ENCODE measurements at places on chromosomes 16 and 17.
A peak's percentile ranks its signal among the peaks of the same experiment; 100 is the strongest.

DNA sequence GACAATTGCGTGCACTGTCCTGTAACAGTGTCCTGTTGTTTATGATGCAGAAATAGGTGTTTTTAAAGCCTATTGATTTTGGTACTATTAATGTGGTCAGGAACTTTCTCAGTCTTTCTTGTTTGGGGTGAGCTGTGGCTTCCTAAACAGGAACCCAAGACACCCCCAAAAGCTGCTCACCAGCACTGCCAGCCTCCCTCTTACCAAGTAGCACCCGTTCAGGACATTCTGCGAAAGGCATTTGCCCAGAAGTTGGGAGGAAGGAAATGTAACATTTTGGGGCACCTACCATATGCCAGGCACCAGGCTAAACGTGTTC lies 21.6 kb upstream of the STH start:
- no peak for DNase-seq

- DNase-seq: no peak
These were observed 789.0 kb upstream of the SOX9 start for GRCh38 chr17:71331754-71332325.

GRCh38 chr16:66520406-66521170 lies 29.3 kb downstream of the TK2 start:
- no peak for DNase-seq

- no peak for DNase-seq
These were observed 69.5 kb downstream of the JPH3 start for GRCh38 chr16:87671715-87672270.

DNA sequence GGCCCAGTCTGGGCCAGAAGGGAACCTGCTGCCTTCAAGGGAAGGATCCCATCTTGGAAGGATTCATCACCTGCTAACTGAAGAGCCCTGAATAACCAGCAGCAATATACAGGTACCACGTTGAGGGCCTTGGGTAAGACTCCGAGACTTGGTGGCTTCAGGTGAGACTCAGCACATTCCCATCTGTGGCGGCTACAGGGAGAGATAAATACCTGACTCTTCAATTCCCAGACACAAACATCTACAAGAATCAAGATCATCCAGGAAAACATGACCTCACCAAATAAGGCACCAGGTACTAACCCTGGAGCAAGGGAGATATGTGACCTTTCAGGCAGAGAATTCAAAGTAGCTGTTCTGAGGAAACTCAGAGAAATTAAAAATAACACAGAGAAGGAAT lies 99.5 kb downstream of the DYNLRB2 start:
- no peak for DNase-seq

DNA sequence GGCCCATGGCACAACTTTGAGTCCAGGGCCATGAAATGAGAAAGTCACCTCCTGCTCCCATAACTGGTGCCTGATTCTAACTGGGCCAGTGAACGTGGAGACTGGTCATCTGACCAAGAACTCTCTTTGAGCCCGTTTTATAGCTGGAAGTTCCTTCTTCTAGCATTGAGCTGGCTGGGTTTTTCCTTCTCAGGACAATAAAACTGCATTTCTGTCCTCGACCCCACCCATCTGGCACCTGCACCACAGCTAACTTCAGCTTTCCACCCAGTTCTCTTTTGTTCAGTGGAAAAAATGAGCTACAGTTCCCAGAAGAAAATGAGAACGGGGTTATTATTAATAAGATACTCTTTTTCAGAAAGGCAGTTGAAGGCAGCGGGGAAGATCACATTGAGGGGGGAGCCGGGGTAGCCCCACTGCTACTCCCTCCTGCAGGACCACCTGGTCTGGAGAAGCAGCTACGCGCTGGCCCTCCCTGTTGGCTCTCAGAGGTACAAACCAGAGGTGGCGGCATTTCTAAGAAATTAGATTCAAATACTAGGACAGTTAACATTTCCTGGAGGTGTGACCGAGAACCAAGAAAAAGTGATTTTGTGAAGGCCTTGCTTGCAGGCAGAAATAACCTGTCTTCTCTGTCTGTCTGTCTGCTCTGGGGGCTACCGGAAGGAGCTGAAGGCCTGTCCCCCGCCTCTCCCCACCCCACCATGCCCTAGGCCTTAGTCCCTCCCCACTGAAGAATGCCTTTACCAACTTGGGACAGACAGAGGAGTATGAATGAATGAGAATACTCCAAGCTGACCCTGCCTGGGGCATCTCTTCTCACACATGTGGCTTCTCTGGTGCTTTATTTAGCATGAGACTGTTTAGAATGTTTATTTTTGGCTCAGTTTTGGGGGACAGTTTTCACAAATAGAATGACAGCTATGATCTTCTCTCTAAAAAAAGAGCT lies 123.9 kb downstream of the XYLT1 start:
- no peak for DNase-seq

- no peak for DNase-seq
These were observed 13.2 kb downstream of the NAGPA start for GRCh38 chr16:5020551-5020950.

DNA sequence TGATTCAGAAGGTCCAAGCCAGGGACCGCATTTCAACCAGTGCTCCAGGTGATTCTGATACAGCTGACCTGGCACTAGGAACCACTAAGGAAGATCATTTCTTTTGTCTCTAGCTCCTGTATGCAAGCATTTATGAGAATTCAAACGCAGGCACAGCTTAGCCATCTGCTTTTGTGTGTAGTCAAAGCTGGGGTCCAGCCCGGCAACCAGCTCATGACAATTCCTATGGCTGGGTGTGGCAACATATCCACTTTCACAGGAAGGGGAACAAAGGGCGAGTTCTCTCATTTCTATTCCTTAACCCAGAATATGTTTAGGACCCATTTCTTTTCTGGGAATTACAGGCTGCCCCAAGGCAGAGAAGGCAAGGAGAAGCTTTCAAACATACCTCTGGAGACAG lies 27.3 kb upstream of the COG7 start:
- no peak for DNase-seq

GRCh38 chr16:19245326-19245925 lies 40.1 kb upstream of the CLEC19A start:
- DNase-seq: no peak

DNA sequence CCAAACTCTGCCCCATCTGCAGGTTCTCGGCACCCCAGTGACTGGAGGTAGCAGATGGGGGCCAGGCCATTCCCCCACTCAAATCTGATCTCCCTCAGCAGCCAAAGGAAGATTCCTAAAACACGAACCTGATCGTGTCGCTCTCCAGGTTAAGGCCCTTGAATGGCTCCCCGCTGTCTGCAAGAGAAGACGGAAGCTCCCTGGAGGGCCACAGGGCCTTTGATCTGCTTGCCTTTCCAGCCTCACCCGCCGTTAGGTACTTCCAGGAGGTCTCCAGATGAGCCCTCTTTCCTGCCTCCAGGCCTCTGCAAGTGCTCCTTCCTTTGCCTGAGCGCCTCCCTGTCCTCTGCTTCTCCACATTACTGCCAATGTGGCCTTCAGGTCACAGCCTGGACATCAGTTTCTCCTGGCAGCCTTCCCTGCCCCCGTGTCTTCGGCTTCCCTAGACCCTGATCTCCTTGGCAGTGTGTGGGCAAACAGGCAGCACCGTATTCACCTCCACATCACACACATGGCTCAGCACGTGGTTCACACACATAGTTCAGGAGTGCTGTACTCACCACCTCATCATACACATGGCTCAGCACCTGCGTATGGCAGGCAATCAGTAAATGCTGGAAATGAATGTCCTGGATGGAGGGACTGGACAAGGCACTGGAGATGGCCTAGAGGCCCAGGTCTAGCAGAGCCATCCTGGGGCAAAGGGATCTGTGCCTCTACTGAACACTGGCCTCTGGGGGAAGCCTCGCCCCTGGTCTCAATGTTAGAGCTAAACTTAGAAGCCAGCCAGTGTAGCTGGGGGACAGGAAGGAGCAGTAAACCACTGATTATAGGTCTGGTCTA lies 26.4 kb upstream of the MRPS23 start:
- DNase-seq: no peak

GRCh38 chr16:69496896-69497295 lies 68.9 kb upstream of the NFAT5 start:
- DNase-seq: no peak

DNA sequence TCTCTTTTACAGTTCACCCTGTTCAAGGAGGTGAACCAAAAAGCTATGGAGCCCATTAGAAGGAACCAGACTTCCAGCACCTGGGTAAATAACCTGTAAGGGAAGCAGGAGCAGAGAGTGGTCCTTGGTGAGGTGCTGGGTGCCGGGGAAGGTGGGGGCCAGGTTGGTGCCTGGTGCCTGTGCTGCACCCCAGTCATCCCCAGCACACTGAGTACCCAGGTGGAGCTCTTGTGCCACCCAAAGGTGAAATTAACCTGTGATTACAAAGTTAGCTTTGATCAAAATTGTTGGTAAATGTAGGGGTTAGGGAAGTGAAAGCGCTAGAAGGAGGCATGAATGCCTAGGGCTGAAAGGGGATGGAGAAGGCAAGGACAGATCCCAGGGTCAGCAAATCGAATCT lies 58.6 kb downstream of the CDRT4 start:
- no peak for DNase-seq

DNA sequence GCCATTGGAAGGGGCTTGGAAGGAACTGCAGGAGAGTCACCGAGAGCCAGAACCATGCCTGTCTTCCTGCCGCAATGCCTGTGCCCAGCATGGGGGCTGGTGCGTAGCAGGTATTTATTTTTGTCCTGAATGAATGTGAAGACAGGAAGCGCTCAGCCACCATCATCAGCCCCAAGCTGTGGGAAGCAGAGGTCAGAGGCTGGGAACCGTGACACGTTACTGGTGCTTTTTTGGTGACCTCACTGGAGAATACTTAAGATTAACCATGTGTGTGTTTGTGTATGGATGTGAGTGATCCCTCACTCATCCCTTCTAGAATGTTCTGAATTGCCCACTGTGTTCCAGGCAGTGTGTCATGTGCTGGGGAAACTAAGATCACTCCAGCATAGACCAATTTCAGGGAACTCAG lies 343.8 kb downstream of the SNX29 start:
- DNase-seq: no peak

- peak; percentile 1 for DNase-seq
These were observed 825 bp downstream of the BLMH start for GRCh38 chr17:30290696-30291542.

GRCh38 chr16:51129105-51129504 lies 22.0 kb downstream of the SALL1 start:
- DNase-seq: no peak

- DNase-seq: no peak
These were observed 253.8 kb upstream of the CDH11 start for GRCh38 chr16:65375651-65376050.

- no peak for DNase-seq
These were observed 3.7 kb upstream of the ERN1 start for GRCh38 chr17:64133546-64134215.

GRCh38 chr17:55513885-55514590 lies 2.8 kb upstream of the SMIM36 start:
- peak; percentile 31 for DNase-seq

Data from activated T-helper 1 cell treated with anti-CD3 and anti-CD28 coated beads, Interleukin-2, amount 50 U/mL, for 16 hours (primary cell).